PC-3 (cell line): ENCODE measurements at places on chromosomes 13 and 19. TPM values are rescaled to one million over a fixed set of nuclear protein-coding genes. Genes with fewer than 3 reads are reported as not detected.

The ELSPBP1 gene
- not detected in 2 replicates for total RNA-seq

The PDX1 gene
- 0.17 TPM in 1 of 2 replicates, not detected in the other for total RNA-seq

The ZNF723 gene
- not detected in 2 replicates for total RNA-seq

The ZFP82 gene
- 0.35 and 0.36 TPM in 2 replicates for total RNA-seq

The EBPL gene
- total RNA-seq = 108 and 118 TPM in 2 replicates

The CLDN10 gene
- total RNA-seq = not detected in 2 replicates

The MEDAG gene
- not detected in 2 replicates for total RNA-seq

The CILP2 gene
- 2.0 and 2.5 TPM in 2 replicates for total RNA-seq

The ZNF554 gene
- 1.6 and 2.3 TPM in 2 replicates for total RNA-seq

The LRG1 gene
- total RNA-seq = 0.23 and 0.51 TPM in 2 replicates

The PAN3 gene
- total RNA-seq = 14.6 and 21.8 TPM in 2 replicates

The EBI3 gene
- not detected in 2 replicates for total RNA-seq

The SIRT2 gene
- 37.9 and 55.2 TPM in 2 replicates for total RNA-seq

The COX6B1 gene
- total RNA-seq = 405 and 563 TPM in 2 replicates

The FUT6 gene
- 0.69 TPM in 1 of 2 replicates, not detected in the other for total RNA-seq

The LRRC25 gene
- total RNA-seq = not detected in 2 replicates

The ZNF83 gene
- 32.9 and 45.4 TPM in 2 replicates for total RNA-seq

The NUDT19 gene
- 13.3 TPM in 2 replicates for total RNA-seq

The SLC6A16 gene
- total RNA-seq = not detected in 2 replicates

The LCP1 gene
- total RNA-seq = 133 and 143 TPM in 2 replicates

The THSD8 gene
- total RNA-seq = not detected in 2 replicates

The PSG2 gene
- total RNA-seq = not detected in 2 replicates

The SMIM17 gene
- 0.29 TPM in 1 of 2 replicates, not detected in the other for total RNA-seq

The SAE1 gene
- 99.7 and 134 TPM in 2 replicates for total RNA-seq

The SLITRK1 gene
- not detected in 2 replicates for total RNA-seq

The INSL3 gene
- not detected in 2 replicates for total RNA-seq

The ZNF793 gene
- not detected in 2 replicates for total RNA-seq

The ZNF230 gene
- 0.52 and 1.0 TPM in 2 replicates for total RNA-seq

The SMIM44 gene
- not detected in 2 replicates for total RNA-seq
